NCI-H1417 treated with DMSO at 0.1 percent for 48 hours (cell line): ENCODE measurements at places on chromosomes 4 and X.

- no peak for DNase-seq
Observed at GRCh38 chr4:35325908-35326453, 918.3 kb downstream of the ARAP2 start.

DNA sequence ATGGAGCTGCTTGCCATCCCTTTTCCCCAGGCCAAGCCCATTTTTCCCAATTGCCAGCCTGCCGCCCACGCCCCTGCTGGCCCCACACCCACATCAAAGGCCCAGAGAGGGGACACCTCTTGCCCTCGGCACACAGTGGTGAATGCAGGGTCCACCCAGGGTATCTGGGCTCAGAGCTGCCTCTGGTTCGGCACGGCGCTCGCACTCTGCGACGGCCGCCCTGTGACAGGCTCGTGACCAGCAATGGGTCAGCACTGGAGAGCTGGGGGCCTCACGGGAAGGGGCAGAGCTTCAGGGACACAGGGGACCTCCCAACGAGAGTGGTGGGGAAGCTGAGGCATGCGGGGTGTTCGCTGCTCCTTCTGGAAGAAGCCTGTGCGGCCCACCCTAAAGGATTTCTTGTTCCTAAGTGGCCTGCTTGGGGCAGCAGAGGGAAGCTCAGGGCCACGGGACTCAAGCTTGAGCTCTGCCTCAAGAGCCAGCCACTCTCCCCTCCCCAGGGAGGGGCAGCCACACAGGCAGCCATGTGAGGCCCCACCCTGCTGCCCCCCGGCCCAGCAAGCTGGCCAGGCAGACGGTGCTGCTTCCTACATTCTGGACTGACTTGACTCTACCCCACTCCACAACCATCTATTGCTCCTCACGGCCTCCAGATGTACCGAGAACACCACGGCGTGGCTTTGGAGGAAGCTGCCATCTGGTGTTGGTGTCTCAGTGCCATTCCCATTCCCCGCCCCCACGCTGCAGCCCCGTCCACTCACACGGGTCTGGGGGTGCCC lies 73.7 kb downstream of the ABLIM2 start:
- no peak for DNase-seq

GRCh38 chr4:15918484-15919129 lies 19.9 kb downstream of the FGFBP1 start:
- DNase-seq, result no peak

DNA sequence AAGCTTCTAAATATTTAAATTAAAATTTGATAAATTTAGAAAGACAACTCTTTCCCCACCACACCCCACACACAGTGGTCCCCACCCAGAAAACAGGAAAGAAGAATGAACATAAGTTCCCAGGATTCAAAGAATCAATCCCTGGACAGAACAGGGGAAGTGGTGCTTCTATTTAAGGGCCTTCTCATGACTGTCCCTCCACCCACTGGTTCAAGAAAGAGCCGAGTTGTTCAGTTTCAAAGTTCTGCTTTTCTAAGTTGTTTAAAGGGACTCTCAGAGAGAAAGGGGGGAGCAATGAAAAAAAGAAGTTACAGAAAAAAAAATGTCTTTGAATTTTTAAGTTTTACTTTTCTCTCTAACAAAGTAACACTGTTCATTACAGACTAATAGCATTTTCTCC lies 195.8 kb downstream of the PDGFC start:
- DNase-seq, result no peak

GRCh38 chrX:26954029-26954428 lies 509.1 kb downstream of the PPP4R3C start:
- no peak for DNase-seq

- no peak for DNase-seq
Observed at GRCh38 chrX:6965729-6966128, 181.8 kb upstream of the STS start.

DNA sequence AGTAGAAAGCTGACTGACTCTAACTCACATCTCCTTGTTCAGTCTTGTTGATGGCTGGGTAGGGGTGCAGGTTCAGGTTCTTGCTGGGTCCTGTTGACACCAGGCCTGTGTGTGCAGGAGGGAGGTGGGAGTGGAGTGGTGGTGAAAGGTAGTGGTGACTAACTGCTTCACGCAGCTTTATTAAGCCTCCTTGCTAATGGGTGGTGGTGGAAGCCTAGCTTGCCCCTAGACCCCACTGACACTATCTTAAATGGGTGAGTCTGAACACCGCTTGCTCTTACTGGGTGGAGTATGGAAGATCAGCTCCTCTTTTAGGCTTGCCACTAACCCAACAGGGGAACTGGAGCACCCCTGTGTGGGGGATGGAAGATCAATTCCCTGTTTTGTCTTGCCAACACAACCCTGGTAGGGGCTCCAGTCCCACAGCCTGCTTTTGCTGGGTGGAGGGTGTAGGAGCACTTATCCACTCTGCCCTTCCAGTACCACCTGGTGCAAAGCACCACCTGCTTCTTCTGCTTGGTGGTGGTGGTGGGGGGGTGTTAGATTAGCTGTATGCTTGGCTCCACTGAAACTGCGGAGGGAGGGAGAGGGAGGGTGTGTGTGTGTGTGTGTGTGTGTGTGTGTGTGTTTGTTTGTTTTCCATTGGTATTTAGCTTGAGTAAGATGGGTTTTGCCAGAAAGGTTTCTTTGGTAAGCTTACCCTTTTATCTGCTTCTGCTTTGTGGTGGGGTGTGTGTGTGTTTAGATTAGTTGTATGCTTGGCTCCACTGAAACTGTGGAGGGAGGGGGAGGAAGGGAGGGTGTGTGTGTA lies 25.6 kb downstream of the KDM6A start:
- DNase-seq, result no peak

GRCh38 chr4:13782231-13782630 lies 154.7 kb upstream of the BOD1L1 start:
- no peak for DNase-seq

- DNase-seq, result no peak
Observed at GRCh38 chr4:98908182-98908581, 20.8 kb downstream of the EIF4E start.

GRCh38 chrX:136477026-136477425 lies 10.7 kb upstream of the BRS3 start:
- no peak for DNase-seq

GRCh38 chrX:68761086-68761485 lies 67.7 kb upstream of the EFNB1 start:
- DNase-seq, result no peak

DNA sequence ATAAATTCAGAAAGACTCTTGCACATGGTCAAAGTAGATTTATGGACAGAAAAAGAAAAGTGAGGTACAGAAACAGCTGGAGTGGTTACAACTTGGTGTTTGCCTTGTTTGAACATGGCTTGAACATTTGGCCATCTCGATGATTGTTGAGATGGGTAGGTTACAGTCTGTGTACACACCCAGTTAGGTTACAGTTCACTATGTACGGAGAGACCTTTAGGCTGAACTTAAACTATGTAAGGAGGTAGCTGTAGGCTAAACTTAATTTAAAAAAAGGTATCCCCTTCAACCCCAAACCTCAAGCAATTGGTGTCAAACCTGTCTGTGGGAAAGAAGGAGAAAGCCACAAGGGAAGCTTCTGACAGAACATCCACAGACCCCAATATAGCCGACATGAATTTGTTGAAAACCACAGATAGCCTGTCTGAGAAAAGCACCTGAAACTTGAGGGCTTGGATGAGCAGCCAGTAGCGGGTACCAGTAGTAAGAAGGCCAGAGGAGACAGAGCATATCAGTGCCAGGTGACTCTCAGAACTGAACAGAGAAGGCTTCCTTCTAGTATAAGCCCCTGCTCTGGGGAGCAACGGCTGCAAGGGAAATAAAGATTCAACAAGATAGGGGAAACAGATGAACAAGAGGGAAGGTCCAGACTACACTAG lies 247.9 kb upstream of the GALNTL6 start:
- no peak for DNase-seq

- no peak for DNase-seq
Observed at GRCh38 chr4:86919561-86920223, 15.1 kb upstream of the AFF1 start.

- DNase-seq, result no peak
Observed at GRCh38 chrX:8868906-8869305, 67.7 kb upstream of the FAM9A start.

GRCh38 chr4:2786152-2786671 lies 6.7 kb upstream of the SH3BP2 start:
- DNase-seq, result no peak

DNA sequence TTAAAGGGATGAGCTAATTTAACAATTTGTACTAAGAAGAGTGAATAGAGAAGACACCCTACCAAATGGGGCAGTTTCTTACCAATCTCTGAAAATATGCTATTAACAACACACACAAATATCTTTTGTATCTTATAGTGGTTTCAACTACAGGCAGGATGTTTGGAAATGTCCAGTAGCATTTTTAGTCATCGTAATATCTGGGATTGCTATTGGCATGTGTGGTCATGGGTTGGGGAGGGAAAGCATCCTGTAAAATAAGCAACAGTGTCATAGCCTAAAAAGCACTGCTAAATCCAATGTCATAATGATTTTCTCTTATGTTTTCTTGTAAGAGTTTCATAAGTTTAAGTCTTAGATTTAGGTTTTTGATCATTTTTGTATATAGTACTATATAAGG lies 29.3 kb upstream of the ABCG2 start:
- DNase-seq, result no peak

DNA sequence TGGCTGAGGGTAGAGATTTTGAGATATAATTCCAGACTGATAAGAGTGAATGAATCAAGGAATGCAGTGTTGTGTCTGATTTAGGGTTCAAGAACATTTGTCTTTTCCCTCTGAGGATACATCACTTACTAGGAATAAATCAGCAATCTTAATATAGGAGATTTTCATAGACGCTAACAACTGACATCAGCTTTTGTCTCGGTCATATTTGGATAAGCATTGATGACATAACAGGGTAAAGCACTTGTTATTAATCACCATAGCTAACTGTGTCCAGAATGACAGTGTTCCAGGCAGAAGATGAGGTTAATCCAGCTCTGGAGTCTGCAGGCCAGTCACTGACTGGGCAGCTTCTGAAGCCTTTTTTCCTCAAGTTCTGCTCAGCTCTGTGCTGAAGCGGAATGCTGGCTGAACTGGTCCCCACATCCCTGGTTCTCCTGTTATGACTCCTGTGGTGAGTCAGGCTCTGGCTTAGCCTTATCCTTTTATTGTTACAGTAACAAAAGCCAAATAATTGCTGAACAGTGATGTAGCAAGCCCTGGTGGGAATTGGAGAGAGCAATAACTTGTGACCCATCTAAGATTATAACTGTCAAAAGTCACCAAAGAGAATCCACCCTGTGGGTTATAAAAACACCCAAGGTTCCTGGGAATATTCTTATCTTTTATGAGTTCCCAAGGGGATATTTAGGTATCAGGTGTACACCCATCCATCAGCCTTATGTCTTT lies 41.8 kb downstream of the FNIP2 start:
- DNase-seq, result no peak

DNA sequence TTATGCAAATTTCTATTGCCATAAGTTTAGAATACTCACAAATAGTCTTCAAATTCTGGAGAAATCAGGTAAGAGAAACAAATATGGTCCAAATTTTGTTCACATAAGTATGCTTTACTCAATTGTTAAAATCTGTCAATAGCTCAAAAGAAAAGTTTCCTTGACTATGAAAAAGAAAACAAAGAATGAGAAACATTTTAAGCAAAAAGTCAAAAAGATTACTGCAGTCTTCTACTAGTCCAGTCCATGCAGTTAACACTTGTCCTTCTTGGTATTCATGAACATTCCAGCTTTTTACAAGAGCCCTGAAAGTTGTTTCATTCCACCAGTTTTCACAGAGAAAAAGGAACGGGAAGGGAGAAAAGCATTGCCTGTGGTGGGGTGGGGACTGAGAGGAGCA lies 54.7 kb upstream of the ZXDA start:
- DNase-seq, result no peak

- no peak for DNase-seq
Observed at GRCh38 chr4:145539671-145540070, 58.0 kb downstream of the SMAD1 start.

- no peak for DNase-seq
Observed at GRCh38 chrX:4805502-4805901, 1092.1 kb upstream of the PRKX start.

DNA sequence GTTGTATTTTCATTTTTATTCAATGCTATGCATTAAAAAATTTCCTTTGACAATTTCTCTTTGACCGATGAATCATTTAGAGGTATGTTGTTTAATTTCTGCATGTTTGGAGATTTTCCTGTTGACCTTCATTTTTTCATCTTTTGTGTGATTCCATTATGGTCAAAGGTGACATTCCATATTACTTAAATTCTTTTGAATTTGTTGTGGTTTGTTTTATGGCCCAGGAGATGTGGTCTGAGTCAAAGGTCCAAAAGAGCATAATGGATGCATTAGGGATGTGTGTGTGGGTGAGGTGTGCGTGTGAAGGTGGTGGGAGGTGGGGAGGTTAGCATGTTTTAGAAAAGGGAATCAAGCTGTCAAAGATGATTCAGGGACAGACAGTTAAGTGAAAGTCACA lies 76.0 kb upstream of the GIMD1 start:
- no peak for DNase-seq

- DNase-seq, result no peak
Observed at GRCh38 chr4:113584407-113585150, 177.0 kb downstream of the CAMK2D start.

GRCh38 chrX:150456466-150456865 lies 93.3 kb downstream of the MAMLD1 start:
- no peak for DNase-seq

DNA sequence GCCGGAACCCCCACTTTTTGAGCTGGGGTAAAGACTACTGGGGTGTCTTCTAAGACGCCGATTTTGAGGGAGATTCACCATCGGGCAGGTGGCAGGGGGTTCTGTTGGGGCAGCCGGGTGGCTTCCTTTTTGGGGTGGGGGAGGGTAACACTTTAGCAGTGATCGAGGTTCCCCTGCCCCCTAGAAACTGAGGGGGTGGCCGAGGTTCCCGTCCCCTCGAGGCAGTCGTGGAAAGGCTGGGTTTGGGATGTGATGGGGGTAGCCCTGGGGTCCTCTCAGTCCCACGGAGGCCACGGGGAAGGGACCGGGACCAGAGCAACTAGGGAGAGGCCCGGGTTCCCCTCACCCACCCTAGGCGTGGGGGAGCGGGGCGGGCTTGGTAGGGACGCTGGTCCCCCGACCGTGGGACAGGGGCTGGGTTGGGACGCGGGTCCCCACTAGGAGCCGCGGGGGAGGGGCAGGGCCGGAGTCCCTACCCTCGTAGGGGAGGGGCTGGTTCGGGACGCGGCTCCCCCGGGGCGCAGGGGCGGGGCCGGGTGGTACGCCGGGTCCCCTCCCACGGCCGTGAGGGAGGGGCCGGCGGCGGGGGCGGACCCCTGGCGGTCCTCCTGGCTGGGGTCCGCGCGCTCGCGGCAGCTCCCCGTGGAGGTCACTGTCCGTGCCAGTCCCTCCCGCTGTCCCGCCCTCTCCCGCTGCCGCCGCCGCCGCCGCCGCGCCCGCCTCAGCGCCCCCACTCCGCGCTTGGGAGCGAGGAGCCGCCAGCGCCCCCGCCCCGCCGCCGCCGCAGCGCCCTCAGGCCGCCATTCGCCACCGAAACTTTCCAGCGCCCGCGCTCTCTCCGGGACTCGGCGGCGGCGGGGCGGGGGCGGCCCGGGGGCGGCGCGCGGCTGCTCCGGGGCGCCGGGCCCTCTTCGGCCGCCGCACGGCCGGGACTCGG lies at the start of gene TBL1X:
TSS of gene TBL1X (plus strand) at position 624 of the 937 bp plus-strand sequence. CDS start 188,529 bp downstream, outside the sequence.
- DNase-seq, result no peak

GRCh38 chr4:70691661-70692060 lies 3.3 kb downstream of the UTP3 start:
- DNase-seq, result no peak

- DNase-seq, result no peak
Observed at GRCh38 chr4:38313999-38314561, 349.9 kb upstream of the KLF3 start.
